ENCODE measurements at places on chromosomes 6 and 20. TPM values are rescaled to one million over a fixed set of nuclear protein-coding genes. Genes with fewer than 3 reads are reported as not detected.

GRCh38 chr6:89273816-89274215, 41.3 kb downstream of the GABRR2 start:
- no peaks in the 10 kb centered on the region for H3K4me1 ChIP-seq
- H3K27ac ChIP-seq, result no peak overlapping the region
- no peak for DNase-seq

DNA sequence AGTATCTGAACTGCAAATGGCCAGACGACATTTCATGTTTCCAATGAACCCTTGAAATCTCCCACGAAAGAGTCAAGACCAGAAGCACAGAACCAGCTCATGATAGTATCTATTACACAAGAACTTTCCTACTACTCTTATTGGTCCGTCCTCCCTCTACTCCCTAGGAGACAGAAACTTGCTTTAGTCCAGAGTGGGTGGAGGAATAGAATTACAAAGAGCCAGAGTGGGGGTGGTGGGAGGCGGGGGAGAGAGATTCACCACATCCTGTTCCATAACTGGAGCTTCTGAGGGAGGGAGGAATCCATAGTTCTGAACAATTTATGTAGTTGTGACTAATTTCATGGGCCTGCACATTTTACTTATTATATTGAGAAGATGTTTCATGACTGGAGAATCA, 18.5 kb upstream of the WFDC10A start:
- peak overlapping the region; percentile 26 for H3K27ac ChIP-seq
- DNase-seq, result peak; percentile 26
- H3K4me1 ChIP-seq, result peaks cover 19% of the 10 kb centered on the region
- no peak overlapping the region for H3K4me3 ChIP-seq
- H3K27me3 ChIP-seq, result no peaks in the 10 kb centered on the region

- DNase-seq, result no peak
- H3K4me3 ChIP-seq, result no peak overlapping the region
- no peaks in the 10 kb centered on the region for H3K4me1 ChIP-seq
- H3K36me3 ChIP-seq, result no peaks in the 10 kb centered on the region
These were observed 520.8 kb downstream of the KIF16B start for GRCh38 chr20:16052456-16052855.

Gene SNX21
- 8.6 TPM for polyA plus RNA-seq

GRCh38 chr6:144129469-144129868, 20.8 kb upstream of the STX11 start:
- peaks cover 8% of the 10 kb centered on the region for H3K4me1 ChIP-seq
- no peak overlapping the region for H3K4me3 ChIP-seq

GRCh38 chr6:105994591-105995390, 91.3 kb upstream of the PRDM1 start:
- H3K27me3 ChIP-seq, result no peaks in the 10 kb centered on the region
- H3K36me3 ChIP-seq, result no peaks in the 10 kb centered on the region
- DNase-seq, result no peak
- peak overlapping the region; percentile 93 for H3K4me3 ChIP-seq
- H3K4me1 ChIP-seq, result peaks cover 32% of the 10 kb centered on the region
- peak overlapping the region; percentile 81 for H3K27ac ChIP-seq

- no peak overlapping the region for H3K27ac ChIP-seq
- no peaks in the 10 kb centered on the region for H3K4me1 ChIP-seq
- H3K4me3 ChIP-seq, result no peak overlapping the region
- no peaks in the 10 kb centered on the region for H3K27me3 ChIP-seq
These were observed 259.1 kb upstream of the FERMT1 start for GRCh38 chr20:6381887-6382286.

DNA sequence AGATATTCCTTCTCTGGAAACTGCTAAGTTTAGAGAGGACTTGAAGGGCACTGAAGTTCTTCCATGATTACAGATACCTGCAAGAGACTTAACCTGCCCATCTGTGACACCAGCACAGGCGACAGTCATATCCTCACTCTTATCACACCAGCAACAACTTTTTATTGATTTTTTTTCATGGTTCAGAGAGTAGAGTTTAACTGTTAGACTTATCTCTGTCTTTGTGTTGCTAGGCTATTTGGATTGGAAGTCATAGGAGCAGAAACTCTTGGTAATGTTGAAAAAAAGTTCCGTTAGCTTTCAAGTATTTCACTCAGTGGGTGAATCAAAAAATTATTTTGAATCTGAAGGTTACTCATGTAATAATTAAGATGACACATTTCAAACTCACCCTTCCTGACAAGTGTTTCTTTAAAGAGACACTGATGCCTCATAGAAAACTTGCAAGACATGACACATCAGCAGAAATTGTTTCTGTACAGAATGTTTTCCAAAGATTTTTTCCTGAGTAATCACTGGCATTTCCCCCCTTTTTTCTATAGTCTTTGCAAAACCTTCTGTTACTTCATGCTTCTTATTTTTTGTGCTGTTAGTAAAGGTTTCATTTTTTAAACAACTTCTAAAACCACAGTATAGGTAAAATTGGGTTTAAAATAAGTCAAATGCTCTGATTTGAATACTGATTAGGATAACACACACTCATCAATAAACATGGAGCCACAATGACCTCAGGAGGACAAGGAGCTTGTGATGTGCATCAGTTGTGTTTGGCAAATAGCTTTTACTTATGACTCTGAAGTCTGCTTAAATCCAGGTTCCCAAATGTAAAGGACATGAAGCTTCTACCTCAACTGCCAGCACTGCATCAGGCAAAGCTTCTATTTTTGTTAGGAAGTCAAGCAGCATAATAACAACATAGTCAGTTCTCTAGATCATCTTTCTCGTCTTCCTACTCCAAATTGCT, 252.9 kb upstream of the MAN1A1 start:
- no peaks in the 10 kb centered on the region for H3K36me3 ChIP-seq
- peak; percentile 45 for DNase-seq
- H3K27ac ChIP-seq, result peak overlapping the region; percentile 82
- peaks cover 28% of the 10 kb centered on the region for H3K4me1 ChIP-seq
- peak overlapping the region; percentile 29 for H3K4me3 ChIP-seq

Gene SCUBE3
- not detected for polyA plus RNA-seq

Gene PDE7B
- polyA plus RNA-seq, result 0.01 TPM

DNA sequence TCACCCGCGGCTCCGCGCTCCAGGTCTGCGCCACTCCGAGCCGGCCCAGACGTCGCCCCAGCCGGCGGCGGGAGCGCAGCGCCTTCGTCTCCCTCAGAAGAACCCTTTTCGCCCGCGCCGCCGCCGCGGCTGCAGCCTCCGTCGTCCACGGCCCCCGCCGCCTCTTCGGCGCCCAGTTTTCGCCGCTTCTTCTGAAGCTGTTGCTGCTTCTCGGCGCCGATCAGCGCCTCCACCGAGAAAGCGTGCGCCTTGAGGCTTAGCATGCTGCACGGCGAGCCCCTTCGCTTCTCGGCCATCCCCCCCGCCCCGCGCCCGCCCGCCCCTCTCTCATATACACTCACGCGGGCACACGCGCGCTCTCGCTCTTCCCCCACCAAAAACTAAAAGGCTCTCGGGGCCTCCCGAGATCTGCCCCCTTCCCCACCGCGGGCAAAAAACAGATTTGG, 489 bp downstream of the TBX18 start:
- no peaks in the 10 kb centered on the region for H3K36me3 ChIP-seq
- H3K27ac ChIP-seq, result no peak overlapping the region
- DNase-seq, result no peak
- peak overlapping the region; percentile 21 for H3K4me3 ChIP-seq
- H3K4me1 ChIP-seq, result no peaks in the 10 kb centered on the region

DNA sequence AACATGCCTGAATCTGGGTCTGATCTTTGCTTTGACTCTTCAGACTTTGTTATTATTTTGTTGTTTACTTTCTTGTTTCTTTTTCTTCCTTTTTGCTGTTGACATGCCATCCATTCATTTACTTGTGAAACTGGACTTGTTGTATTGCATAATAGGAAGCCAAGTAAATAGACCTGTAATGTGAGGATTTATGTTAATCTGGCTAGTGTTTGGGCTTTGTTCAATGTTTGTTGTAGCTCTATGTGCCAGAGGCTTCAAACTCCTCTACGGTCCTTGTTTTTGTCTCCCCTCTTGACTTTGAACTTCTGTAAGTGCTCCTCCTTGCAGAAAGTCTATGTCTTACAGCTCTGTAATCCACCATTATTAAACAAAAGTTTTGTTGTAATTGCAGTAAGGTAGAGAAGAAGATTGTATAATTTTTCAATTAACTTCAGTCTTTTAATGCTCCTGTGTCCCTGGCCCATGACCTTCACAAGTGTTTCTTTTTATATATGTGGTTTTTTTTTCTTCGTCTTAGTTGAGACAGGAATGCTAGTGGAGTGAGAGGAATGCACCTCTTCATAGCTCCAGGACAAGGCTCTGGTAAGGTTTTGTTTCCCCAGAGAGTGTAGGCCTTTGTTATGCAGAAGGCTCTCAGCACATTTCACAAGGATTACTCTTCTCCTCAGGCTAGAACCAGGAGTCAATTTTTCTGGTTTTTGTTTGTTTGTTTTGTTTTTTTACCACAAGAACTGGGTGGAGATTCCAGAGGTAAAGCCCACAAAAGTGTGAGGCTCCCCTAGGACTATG, 1061.8 kb upstream of the CITED2 start:
- no peaks in the 10 kb centered on the region for H3K36me3 ChIP-seq
- no peak overlapping the region for H3K27ac ChIP-seq
- H3K27me3 ChIP-seq, result no peaks in the 10 kb centered on the region
- H3K4me3 ChIP-seq, result no peak overlapping the region

Gene SLC22A1
- 0.76 TPM for polyA plus RNA-seq

DNA sequence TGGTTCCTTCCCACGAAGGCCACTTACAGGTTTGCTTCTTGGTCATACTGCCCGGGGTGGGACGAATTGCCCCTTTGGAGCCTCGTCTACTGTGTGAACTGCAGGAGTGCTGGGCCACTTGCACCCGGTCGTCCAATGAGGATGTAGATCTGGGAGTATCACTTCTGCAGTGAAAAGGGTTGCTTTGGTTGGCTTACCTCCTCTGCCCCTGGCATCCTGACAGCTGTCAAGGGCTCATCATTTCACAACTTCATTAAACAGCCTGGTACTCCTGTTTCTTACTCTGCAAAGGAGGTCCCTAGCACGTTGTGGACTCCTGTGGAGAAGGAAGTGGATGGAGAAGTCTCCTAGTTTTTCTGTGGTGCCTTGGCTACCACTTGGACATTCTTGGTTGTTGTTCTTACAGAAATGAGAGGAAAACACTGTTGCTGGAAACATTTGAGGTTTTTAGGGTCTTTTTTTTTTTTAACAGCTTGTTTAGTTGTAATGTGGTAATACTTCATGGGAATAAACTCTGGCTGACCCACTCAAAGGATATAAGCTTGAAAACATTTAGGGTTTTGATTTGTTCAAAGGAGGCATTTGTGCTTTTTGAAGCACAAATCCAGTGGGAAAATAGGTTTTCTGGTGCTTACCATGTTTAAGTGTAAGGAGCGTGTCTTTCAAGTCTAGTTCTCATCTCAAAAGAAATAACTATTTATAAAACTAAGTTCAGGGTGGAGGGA, 60.7 kb downstream of the AKAP12 start:
- DNase-seq, result no peak
- no peaks in the 10 kb centered on the region for H3K36me3 ChIP-seq
- H3K27me3 ChIP-seq, result no peaks in the 10 kb centered on the region
- H3K27ac ChIP-seq, result no peak overlapping the region

GRCh38 chr6:90350689-90351554, 54.3 kb upstream of the BACH2 start:
- H3K4me3 ChIP-seq, result no peak overlapping the region
- peaks cover 15% of the 10 kb centered on the region for H3K27me3 ChIP-seq
- DNase-seq, result no peak
- H3K4me1 ChIP-seq, result no peaks in the 10 kb centered on the region
- no peak overlapping the region for H3K27ac ChIP-seq
- no peaks in the 10 kb centered on the region for H3K36me3 ChIP-seq

Data from keratinocyte (primary cell).